ENCODE measurements at places on chromosomes 4 and X. TPM values are rescaled to one million over a fixed set of nuclear protein-coding genes. Genes with fewer than 3 reads are reported as not detected.

- no peak overlapping the region for H3K4me3 ChIP-seq
- H3K4me1 ChIP-seq, result no peaks in the 10 kb centered on the region
- no peaks in the 10 kb centered on the region for H3K36me3 ChIP-seq
Measured at GRCh38 chr4:122775987-122776836, 43.7 kb downstream of the BBS12 start.

GRCh38 chrX:100654261-100654660 is 10.3 kb downstream of the SRPX2 start:
- no peaks in the 10 kb centered on the region for H3K4me1 ChIP-seq
- DNase-seq, result no peak
- no peaks in the 10 kb centered on the region for H3K27me3 ChIP-seq
- H3K27ac ChIP-seq, result no peak overlapping the region

DNA sequence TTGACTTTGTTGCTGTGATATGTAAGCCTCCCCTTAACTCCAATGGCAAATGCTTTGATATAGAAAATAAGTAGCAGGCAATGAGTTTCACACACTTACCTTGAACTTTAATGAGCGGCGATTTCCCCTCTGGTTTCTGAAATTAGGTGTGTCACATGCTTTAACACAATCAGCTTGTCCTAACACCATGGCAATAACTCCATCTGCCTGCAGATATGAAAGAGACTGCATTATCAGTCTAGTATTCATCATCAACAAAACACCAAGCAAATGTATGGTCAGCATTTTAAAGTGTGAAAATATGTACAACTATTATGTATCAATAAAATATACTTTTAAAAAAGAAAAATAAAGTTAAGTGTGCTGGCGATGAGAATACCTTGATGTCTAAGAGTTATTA is 128.8 kb upstream of the FAM9B start:
- no peak overlapping the region for H3K27ac ChIP-seq
- H3K4me1 ChIP-seq, result peaks cover 12% of the 10 kb centered on the region
- DNase-seq, result no peak
- no peak overlapping the region for H3K4me3 ChIP-seq

Gene MMAA
- 14.7 TPM for total RNA-seq

DNA sequence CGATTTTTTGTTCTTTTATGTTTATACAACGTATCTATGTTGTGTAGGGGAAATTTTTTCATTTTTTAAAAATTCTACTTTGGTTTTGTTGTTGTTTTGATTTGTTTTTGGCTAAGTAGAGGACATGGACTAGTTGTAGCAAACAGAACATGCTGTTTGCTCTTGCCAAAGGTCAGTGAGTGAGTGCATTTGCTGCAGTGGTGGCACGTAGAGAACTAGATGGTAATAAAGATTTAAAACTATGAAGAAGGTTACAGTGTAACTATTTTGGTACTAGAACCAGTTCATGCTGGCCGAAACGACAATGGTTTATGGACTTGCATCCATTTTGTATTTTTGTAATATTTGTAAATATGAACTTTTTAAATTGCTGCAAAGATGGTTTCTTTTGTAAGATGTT is 1.9 kb upstream of the SCML1 start:
- no peak overlapping the region for H3K4me3 ChIP-seq
- no peak overlapping the region for H3K27ac ChIP-seq
- no peaks in the 10 kb centered on the region for H3K36me3 ChIP-seq
- H3K27me3 ChIP-seq, result no peaks in the 10 kb centered on the region

Gene RIBC1
- 1.8 TPM for total RNA-seq

DNA sequence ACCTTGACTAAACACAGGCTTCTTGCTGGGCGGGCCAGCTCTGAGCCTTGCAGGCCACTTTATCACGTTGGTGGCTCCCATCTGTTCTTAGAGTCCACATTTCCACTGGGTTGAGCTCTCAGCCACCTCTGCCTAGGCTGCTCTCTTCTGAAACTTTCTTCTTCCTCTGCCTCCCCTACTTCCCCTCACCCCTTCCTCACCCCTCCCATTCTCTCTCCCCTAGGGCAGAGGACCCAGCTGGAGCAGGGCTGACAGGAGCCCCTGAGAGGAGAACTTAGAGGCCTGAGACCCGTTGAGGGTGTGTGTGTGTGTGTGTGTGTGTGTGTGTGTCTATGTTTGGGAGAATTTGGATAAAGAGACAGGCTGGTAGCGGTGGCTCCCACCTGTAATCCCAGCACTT is 19.9 kb upstream of the TMSB4X start:
- peaks cover 90% of the 10 kb centered on the region for H3K4me1 ChIP-seq
- peak overlapping the region; percentile 89 for H3K27ac ChIP-seq
- H3K4me3 ChIP-seq, result peak overlapping the region; percentile 57
- no peak for DNase-seq

DNA sequence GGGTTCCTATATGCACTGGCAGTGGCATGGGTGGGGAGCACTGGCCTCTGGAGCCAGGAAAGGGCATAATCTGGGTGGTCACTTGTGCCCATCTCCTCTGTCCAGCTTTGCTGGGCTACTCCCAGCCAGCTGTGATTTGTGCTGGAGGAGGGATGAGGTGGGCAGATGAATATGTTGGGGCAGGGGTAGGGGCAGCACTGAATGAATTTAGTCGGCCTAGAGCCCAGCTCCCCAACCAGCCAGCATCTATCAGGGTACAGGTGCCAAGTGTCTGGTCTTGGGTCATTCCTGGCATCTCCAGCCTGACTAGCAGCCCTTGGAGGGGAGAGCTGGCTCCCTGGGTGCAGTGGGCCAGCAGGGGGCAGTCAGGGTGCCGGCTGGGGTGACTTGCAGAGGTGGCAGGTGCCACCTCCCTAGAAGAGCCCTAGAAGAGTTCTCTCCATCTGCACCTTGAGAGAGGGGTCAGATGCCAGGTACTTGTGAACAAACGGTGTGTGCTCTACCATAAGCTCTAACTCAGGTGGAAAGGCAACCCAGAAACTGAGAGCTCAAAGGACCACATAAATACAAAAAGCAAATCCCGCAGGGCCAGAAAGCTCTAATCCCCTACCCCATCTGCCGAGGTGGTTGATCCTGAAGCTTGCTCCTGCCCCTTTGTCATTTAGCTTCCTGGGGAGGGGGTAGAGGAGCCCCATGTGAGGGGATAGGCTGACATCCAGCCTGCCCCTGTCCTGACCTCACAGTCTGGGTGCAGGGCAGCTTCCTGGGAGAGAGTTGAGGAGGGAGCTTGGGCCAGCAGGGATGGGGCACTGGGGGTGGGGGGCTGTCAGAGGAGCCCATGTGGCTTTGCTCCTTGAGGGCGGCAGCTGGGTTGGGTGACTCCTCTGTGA is 2.2 kb downstream of the SORCS2 start:
- H3K27ac ChIP-seq, result no peak overlapping the region
- H3K27me3 ChIP-seq, result peaks cover 4% of the 10 kb centered on the region
- DNase-seq, result no peak
- peaks cover 6% of the 10 kb centered on the region for H3K4me1 ChIP-seq
- no peak overlapping the region for H3K4me3 ChIP-seq

Gene TLR3
- total RNA-seq, result 0.47 TPM

- DNase-seq, result no peak
- no peaks in the 10 kb centered on the region for H3K4me1 ChIP-seq
- no peaks in the 10 kb centered on the region for H3K36me3 ChIP-seq
- no peak overlapping the region for H3K27ac ChIP-seq
- H3K4me3 ChIP-seq, result no peak overlapping the region
Measured at GRCh38 chr4:55169352-55169961, 44.1 kb upstream of the KDR start.

Gene RHOH
- total RNA-seq, result 645 TPM

Gene DCAF12L2
- not detected for total RNA-seq

Gene SERTM2
- not detected for total RNA-seq

Gene SSX4B
- not detected for total RNA-seq

DNA sequence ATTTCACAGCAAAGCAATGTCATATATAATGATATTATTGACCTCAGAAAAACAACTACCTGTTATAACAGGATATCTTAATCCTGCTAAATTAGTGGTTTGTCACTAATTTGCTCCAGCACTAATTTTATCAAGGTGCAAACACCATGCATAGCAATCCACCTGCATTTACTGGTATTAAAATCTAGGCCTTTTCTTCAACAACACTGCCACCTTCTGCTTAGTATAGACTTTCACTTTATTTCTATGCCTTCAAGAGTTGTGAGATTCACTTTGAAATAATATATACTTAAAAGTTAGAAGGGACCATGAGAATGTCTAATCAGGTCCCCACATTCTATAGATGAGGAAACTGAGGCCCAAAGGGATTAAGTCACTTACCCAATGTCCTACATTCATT is 82.1 kb upstream of the IQCM start:
- H3K4me3 ChIP-seq, result no peak overlapping the region
- H3K36me3 ChIP-seq, result no peaks in the 10 kb centered on the region
- H3K27me3 ChIP-seq, result no peaks in the 10 kb centered on the region
- H3K4me1 ChIP-seq, result no peaks in the 10 kb centered on the region
- no peak overlapping the region for H3K27ac ChIP-seq

DNA sequence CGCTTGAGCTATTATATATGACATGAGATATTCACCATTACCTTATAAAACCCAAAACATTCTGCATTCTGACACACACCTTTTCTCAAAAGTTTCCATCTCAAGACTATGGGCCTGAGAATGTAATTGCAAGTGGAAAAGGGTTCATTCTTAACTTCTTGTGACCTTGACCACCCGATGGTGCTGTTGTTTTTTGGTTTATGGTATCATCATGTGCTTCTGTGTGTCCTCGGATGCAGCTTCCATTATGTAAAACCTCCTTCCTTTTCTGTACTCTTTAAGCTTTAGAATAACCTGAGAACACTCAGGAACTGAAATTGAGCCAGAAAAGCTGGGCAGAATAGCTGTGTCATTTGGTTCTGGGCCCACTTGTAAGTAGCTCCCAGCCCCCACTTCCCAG is 16.2 kb upstream of the PUDP start:
- DNase-seq, result no peak
- H3K36me3 ChIP-seq, result no peaks in the 10 kb centered on the region
- H3K27ac ChIP-seq, result no peak overlapping the region

- no peak overlapping the region for H3K27ac ChIP-seq
- H3K27me3 ChIP-seq, result no peaks in the 10 kb centered on the region
- peaks cover under 1% of the 10 kb centered on the region for H3K36me3 ChIP-seq
- H3K4me1 ChIP-seq, result no peaks in the 10 kb centered on the region
- no peak overlapping the region for H3K4me3 ChIP-seq
- DNase-seq, result no peak
Measured at GRCh38 chr4:4327652-4328121, 37.6 kb downstream of the ZBTB49 start.

Gene RBM41
- total RNA-seq, result 16.8 TPM

GRCh38 chrX:23737413-23737812 is 5.7 kb downstream of the ACOT9 start:
- no peak overlapping the region for H3K4me3 ChIP-seq
- H3K4me1 ChIP-seq, result peaks cover 10% of the 10 kb centered on the region
- no peaks in the 10 kb centered on the region for H3K27me3 ChIP-seq
- no peak overlapping the region for H3K27ac ChIP-seq
- H3K36me3 ChIP-seq, result no peaks in the 10 kb centered on the region

Gene PABPC1L2A
- total RNA-seq, result not detected

DNA sequence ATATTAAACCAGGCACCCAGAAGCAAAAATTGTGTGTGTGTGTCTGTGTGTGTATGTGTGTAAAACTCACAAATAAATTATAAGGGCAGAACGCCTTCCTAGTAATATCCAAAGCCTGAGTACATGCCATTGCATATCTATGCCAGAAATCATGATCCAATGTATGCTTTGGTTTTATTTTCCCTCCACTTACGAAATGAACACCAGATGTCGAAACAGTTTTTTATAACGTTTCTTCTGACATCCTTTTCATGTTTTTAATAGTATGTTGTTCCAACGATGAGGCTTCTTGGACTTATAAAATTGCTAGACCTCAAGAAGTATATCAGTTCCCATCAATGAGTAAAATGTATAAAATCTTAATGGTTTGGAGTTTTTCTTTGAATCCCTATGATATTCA is 55.4 kb downstream of the KCNIP4 start:
- H3K27me3 ChIP-seq, result no peaks in the 10 kb centered on the region
- H3K4me3 ChIP-seq, result no peak overlapping the region
- no peaks in the 10 kb centered on the region for H3K4me1 ChIP-seq
- no peak overlapping the region for H3K27ac ChIP-seq
- no peaks in the 10 kb centered on the region for H3K36me3 ChIP-seq

Gene BST1
- total RNA-seq, result 0.27 TPM

- no peak for DNase-seq
- H3K27me3 ChIP-seq, result no peaks in the 10 kb centered on the region
- H3K27ac ChIP-seq, result no peak overlapping the region
- no peaks in the 10 kb centered on the region for H3K4me1 ChIP-seq
- no peak overlapping the region for H3K4me3 ChIP-seq
Measured at GRCh38 chr4:169256101-169256612, 14.6 kb downstream of the SH3RF1 start.

GRCh38 chrX:128460835-128461234 is 408.6 kb upstream of the ACTRT1 start:
- H3K27me3 ChIP-seq, result no peaks in the 10 kb centered on the region
- H3K4me1 ChIP-seq, result no peaks in the 10 kb centered on the region
- no peak for DNase-seq
- H3K27ac ChIP-seq, result no peak overlapping the region
- H3K4me3 ChIP-seq, result no peak overlapping the region
- H3K36me3 ChIP-seq, result no peaks in the 10 kb centered on the region

GRCh38 chrX:38879631-38880220 is 78.5 kb downstream of the MID1IP1 start:
- no peaks in the 10 kb centered on the region for H3K4me1 ChIP-seq
- H3K36me3 ChIP-seq, result no peaks in the 10 kb centered on the region
- H3K27me3 ChIP-seq, result no peaks in the 10 kb centered on the region
- H3K27ac ChIP-seq, result no peak overlapping the region
- no peak overlapping the region for H3K4me3 ChIP-seq

Gene TBL1X
- total RNA-seq, result 23.4 TPM

GRCh38 chrX:46620505-46620904 is 46.9 kb downstream of the CHST7 start:
- peaks cover 16% of the 10 kb centered on the region for H3K4me1 ChIP-seq
- no peaks in the 10 kb centered on the region for H3K27me3 ChIP-seq
- H3K27ac ChIP-seq, result no peak overlapping the region
- no peak for DNase-seq

GRCh38 chrX:7074148-7074907 is 73.2 kb upstream of the STS start:
- H3K27me3 ChIP-seq, result no peaks in the 10 kb centered on the region
- no peak overlapping the region for H3K4me3 ChIP-seq
- H3K27ac ChIP-seq, result no peak overlapping the region
- H3K4me1 ChIP-seq, result peaks cover 2% of the 10 kb centered on the region
- DNase-seq, result no peak
- H3K36me3 ChIP-seq, result no peaks in the 10 kb centered on the region

- H3K4me3 ChIP-seq, result no peak overlapping the region
- no peaks in the 10 kb centered on the region for H3K27me3 ChIP-seq
- no peaks in the 10 kb centered on the region for H3K4me1 ChIP-seq
- H3K36me3 ChIP-seq, result peaks cover 38% of the 10 kb centered on the region
Measured at GRCh38 chr4:17491196-17491595, 20.7 kb downstream of the QDPR start.

DNA sequence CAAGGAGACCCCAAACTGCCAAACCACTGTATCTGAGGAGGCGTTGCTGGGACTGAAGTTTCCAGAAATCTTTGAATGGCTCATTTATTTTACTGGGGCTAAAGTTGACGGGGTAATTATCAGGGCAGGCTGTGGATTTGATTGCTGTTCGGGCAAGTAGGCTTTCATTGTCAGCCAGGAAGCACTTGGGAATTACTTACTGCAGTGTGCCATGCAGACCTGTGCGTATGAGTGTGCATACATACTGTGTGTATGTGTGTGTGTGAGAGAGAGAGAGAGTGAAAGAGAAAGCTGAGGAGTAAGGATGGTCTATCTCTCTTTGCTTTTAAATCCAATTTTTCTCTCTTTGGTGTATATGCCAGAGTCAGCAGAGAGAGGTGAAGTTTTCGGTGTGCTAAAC is 122.7 kb downstream of the NPNT start:
- H3K27me3 ChIP-seq, result no peaks in the 10 kb centered on the region
- no peaks in the 10 kb centered on the region for H3K4me1 ChIP-seq
- DNase-seq, result no peak
- no peak overlapping the region for H3K4me3 ChIP-seq
- no peaks in the 10 kb centered on the region for H3K36me3 ChIP-seq

Gene SASH3
- 117 TPM for total RNA-seq
